ENCODE measurements at places on chromosomes 16 and 17.
A peak's percentile ranks its signal among the peaks of the same experiment; 100 is the strongest.

DNA sequence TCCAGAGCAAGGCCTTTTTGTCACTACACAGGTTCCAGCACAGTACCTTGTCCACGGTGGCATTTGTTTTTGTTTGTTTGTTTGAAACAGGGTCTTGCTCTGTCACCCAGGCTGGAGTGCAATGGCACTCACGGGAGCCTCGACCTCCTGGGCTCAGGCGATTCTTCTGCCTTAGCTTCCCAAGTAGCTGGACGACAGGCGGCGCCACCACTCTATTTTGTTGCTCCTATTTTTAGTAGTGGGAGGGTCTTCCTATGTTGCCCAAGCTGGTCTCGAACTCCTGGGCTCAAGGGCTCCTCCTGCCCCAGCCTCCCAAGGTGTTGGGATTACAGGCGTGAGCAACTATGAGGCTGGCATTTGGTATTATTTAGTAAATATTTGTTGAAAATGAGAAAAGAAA, 10.3 kb downstream of the MRC2 start:
- DNase-seq = no peak

GRCh38 chr17:40355123-40355803, 9.3 kb downstream of the GJD3 start:
- DNase-seq = peak; percentile 80

- no peak for DNase-seq
Measured at GRCh38 chr16:46621934-46622676, 926 bp upstream of the SHCBP1 start.

DNA sequence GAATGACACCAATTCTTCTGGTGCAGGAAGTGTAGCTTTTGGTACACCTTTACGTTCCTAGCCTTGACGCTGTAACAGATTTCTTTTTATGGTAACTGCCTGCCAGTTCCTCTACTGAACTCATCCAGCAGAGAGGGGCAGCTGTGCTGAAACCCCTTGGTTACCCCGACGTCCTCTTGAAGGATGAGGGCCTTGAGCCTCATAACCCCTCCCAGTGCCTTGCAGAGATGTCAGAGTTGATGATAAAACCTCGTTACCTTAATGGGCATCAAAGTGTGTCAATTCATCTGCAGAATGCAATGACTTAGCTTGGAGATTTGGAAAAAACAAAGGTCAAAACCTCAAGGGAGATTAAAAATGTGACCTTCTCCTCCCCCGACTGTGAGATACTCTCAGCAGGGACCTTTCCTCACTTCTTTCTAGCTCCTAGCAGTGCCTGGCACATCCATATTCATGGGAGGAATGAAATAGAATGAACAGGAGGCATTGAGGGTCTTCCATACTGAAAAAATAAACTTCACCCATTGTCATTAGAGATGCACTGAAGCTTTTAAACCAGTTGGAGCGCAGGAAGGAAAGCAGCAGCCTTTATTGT, 69.2 kb downstream of the SDR42E1 start:
- DNase-seq = no peak

DNA sequence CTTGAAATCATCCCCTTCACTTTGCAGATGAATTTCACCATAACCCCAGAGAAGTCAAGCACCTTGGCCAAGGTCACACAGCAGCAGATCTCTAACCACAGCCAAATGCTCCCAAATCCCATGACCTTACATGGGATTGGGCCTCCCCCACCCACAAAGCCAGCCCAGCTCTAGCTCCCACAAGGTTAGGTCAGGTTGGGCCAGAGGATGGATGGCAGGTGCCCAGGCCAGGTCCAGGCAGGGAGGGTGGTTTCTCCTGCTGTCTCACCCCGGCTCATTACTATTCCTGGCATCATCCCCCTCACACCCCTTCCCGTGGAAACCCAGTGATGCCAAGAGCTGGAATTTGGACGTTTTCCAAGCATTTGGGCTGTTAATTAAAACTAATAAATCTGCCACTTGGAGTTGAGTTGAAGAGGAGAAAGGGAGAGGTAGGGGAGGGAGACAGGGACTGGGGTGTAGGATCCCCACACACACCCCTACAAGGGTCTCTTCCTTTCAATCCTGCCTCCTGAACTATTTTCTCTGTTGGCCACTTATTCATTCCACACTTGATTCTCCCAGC, 181.6 kb downstream of the TMEM132E start:
- no peak for DNase-seq

- DNase-seq = no peak
Measured at GRCh38 chr16:23254338-23254737, 47.8 kb upstream of the SCNN1B start.

GRCh38 chr17:82967268-82968032, 112.0 kb upstream of the METRNL start:
- no peak for DNase-seq

DNA sequence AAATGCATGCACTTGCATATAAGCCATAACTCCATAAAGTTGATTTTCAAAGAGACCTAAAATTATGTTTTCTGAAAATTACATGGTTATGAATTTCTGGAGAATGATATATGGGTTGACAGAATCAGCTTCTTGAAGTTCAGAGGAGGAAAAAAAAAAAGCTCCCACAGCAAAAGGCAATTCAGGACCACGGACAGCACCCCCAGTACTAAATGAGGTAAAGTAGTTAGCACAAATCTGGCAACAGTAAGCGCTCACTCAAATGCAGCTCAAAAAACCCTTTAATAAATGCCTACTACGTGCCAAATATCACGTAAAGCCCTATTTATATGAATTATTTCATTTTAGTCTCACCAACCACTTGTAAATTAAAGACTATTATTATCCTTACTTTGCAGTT, 135.2 kb downstream of the SHISA9 start:
- DNase-seq = peak; percentile 78

DNA sequence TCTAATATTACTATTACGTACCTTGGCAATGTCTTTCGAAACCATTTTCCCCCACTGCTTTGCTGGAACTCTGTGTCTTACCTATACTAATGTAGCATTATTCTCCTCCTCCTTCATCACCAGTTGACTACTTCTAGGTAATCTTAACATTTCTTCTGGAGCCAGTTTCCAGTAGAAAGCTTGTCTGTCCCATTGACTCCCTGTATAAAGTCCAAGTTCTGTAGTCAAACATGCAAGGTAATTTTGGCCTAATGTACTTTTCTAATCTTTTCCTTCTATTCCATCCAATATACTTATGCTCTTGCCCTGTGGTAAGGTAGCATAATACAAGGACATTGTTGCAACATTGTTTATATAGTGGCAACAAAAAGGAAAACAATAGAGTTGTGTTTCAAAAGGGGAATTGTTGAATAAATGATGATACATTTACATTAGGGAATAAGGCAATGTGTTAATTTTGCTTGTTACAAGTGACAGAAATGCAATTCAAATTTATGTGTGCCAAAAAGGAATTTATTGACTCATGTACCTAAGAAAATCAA, 27.9 kb downstream of the OMG start:
- no peak for DNase-seq

DNA sequence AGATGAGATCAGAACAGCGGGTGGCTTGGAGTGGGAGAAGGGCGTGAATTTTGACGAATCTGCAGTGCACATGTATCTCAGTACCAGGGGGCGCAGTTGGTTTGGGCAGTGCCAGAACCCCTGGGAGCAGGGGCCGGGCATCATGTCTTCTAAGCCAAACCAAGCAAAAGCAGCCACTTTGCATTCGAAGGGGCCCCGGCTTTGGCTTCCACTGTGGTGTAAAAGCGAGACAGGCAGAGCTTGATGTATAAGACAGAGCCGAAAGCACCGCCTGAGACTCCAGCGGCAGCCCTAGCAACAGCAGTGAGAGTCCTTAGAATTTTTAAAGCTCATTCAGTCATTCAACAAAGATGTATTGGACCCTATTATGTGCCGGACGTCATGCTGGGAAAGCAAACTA, 3.8 kb upstream of the XYLT1 start:
- DNase-seq = peak; percentile 70

- no peak for DNase-seq
Measured at GRCh38 chr17:45809499-45809898, 25.4 kb downstream of the CRHR1 start.
